ENCODE measurements at places on chromosomes 7 and 10.

DNA sequence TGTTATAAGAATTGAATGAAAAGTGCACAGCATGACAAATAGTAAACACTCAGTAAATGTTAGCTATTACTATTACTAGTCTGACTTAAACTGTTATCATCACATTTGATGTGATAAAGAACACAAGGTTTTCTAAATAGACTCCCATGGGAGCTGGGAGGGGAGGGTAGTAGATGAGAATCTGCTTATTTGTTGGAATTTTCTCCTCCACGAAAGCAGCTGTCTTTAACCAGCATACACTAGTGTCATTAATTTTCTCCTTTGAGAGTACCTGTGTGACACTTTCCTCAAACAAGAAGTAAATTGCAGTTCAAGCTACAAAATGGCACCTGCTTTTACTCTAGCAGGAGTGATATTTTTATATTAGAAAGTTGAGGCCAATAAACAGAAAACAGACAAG is 200.1 kb downstream of the SKAP2 start:
- no peaks in the 10 kb centered on the region for H3K27me3 ChIP-seq
- H3K36me3 ChIP-seq: no peaks in the 10 kb centered on the region
- no peak overlapping the region for H3K27ac ChIP-seq
- DNase-seq: no peak

- H3K27me3 ChIP-seq: no peaks in the 10 kb centered on the region
- DNase-seq: peak; percentile 44
- peak overlapping the region; percentile 100 for H3K27ac ChIP-seq
- peaks cover 6% of the 10 kb centered on the region for H3K36me3 ChIP-seq
- no peak overlapping the region for H3K4me3 ChIP-seq
Measured at GRCh38 chr7:5523052-5523711, 99.5 kb upstream of the TNRC18 start.

- no peaks in the 10 kb centered on the region for H3K27me3 ChIP-seq
- H3K36me3 ChIP-seq: no peaks in the 10 kb centered on the region
- no peak overlapping the region for H3K4me3 ChIP-seq
- H3K27ac ChIP-seq: no peak overlapping the region
Measured at GRCh38 chr10:89030791-89031190, 40.2 kb downstream of the FAS start.

- peak overlapping the region; percentile 62 for H3K27ac ChIP-seq
- peaks cover 5% of the 10 kb centered on the region for H3K4me1 ChIP-seq
- no peaks in the 10 kb centered on the region for H3K27me3 ChIP-seq
- H3K4me3 ChIP-seq: no peak overlapping the region
- no peak for DNase-seq
- no peaks in the 10 kb centered on the region for H3K36me3 ChIP-seq
Measured at GRCh38 chr10:3248526-3249306, 76.1 kb upstream of the PITRM1 start.

- no peak for DNase-seq
- no peak overlapping the region for H3K27ac ChIP-seq
- H3K4me1 ChIP-seq: no peaks in the 10 kb centered on the region
- no peaks in the 10 kb centered on the region for H3K27me3 ChIP-seq
Measured at GRCh38 chr10:111233439-111233838, 156.6 kb downstream of the ADRA2A start.

DNA sequence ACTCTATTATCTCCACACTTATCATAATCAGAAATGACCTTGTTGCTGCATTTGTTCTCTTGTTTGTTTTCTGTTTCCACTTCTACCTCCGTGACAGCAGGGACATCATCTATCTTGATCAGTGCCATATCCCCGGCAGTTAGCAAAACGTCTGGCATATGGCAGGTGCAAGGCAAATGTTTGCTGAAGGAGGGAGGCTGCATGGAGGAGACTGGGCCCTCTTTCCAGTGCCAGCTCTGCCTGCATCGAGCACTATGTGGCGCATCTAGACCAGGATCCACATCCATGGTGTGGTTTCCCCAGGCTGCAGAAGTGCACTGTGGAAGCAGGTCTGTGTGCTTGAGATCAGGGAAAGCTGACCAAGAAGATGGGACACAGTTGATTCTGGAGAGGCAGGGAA is 181.2 kb downstream of the KCNMA1 start:
- no peaks in the 10 kb centered on the region for H3K36me3 ChIP-seq
- DNase-seq: peak; percentile 48
- H3K27me3 ChIP-seq: no peaks in the 10 kb centered on the region
- no peaks in the 10 kb centered on the region for H3K4me1 ChIP-seq
- no peak overlapping the region for H3K27ac ChIP-seq
